HT-29 (cell line): ENCODE measurements at places on chromosomes 12 and 14.

DNA sequence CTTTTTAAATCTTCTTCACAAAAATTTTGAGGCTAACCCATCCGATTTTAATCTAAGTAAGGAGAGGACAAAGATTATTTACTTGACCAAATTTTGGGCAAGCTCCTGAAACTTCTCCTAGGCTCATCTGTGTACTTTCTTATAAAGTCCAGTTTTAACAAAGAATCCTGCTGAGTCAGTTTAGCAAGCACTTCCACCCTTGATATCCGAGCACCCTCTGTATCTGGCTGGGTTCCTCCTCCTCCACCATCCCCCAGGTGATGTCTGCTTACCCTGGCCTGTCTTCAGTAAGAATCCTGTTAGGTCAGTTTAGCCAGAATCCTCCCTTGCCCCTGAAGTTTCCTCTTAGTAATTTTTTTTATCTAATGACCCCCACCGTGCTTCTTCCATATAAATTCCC is 140.5 kb downstream of the PHLDA1 start:
- DNase-seq = peak; percentile 26

- DNase-seq = no peak
These were observed 1501.8 kb downstream of the AACS start for GRCh38 chr12:126567016-126567415.

DNA sequence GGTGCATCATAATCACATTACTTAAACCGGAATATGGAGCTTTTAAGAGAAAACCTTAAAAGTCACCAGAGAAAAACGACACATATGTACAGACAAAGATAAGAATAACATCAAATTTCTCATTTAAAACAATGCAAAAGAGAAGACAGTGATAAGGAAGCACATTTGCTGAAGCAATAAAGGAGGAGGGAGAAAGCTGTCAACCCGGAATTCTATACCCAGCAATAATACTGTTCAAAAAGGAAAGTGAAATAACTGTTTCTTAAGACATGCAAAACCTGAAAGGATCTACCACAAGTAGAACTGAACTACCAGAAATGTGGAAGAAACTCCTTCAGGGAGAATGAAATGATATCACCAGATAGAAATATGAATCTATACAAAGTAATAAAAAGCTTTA is 15.4 kb downstream of the SLC6A13 start:
- no peak for DNase-seq

GRCh38 chr12:63151623-63152320 is 771 bp upstream of the AVPR1A start:
- peak; percentile 45 for DNase-seq

GRCh38 chr12:127284870-127285431 is 982.0 kb upstream of the TMEM132C start:
- DNase-seq = no peak

- DNase-seq = no peak
These were observed 16.6 kb downstream of the CCND2 start for GRCh38 chr12:4289998-4290790.

- DNase-seq = no peak
These were observed 202.3 kb upstream of the G2E3 start for GRCh38 chr14:30356438-30357202.

DNA sequence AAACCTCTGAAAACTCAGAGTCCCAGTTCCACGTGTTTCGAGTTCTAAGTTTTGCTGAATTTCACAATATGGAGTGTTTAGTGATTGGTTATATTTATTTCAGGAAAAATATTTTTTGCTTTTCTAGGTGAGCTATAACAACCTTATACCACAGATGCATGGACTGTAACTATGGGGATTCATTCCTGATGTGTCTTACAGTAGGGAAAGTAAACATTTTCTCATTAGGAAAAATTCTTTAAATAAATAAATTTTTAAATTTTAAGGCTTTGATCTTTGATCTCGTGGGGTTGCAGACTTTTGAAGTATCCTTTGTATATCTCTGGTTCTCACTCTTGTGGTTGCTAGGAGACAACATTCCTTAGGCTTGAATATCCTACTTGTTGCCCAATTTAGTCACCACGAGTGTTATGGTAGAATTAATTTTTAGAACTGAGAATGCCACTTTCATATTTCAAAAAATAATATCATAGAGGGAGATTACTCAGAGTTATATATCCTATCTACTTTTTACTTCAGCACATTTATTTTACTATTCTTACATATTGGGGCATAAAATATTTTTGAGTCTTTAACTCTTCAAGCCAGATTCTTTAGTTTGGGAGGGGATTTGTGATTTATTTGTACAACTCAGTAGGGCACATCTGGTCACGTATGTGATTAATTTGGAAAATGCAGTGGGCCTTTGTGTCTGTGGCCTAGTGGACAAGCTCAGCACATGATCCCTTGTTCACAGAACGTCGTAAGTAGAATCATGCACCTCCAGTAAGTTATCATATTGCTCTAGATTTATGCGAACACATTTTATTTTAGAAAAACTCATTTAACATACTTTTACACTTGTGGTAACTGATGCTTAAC is 224.0 kb downstream of the TTC6 start:
- peak; percentile 7 for DNase-seq

GRCh38 chr14:90674043-90674670 is 142.1 kb downstream of the TTC7B start:
- no peak for DNase-seq

DNA sequence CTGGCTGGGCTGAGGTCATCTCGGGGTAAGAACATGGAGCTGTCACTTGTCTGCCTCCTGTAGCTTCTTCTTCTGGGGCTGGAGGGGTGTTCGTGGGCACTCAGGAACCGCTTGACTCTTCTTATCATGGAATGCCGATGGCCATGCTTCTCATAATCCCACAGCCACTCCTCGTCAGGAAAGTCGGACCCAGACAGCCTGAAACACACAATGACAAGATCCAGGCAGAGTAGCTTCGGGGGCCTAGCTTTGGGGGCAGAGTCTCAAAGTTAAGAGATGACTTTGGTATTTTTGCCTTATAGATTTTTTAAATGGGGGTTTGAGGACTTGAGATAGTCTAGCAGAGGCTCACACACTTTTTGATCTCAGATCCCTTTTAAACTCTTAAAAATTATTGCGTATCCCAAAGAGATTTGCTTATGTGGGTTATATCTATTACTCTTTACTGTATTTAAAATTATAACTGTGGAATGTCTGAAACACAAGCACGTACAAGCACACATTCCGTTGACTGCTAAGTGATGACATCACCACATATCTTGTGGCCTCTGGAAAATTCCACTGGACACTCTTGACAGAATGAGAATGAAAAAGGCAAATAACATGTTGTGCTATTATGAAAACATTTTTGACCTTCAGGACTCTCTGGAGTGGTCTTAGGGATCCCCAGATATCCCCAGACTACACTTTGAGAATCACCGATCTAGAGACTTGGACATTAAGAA is 43.3 kb downstream of the BEST3 start:
- no peak for DNase-seq

GRCh38 chr14:88044776-88045446 is 40.0 kb downstream of the GPR65 start:
- no peak for DNase-seq

DNA sequence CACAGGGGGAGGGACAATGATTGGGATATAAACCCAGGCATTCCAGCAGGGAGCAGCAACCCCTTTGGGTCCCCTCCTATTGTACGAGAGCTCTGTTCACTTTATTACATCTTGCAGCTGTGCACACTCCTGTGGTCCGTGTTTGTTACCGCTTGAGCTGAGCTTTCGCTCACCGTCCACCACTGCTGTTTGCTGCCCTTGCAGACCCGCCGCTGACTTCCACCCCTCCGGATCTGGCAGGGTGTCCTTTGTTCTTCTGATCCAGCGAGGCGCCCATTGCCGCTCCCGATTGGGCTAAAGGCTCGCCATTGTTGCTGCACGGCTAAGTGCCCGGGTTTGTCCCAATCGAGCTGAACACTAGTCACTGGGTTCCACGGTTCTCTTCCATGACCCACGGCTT is 64.1 kb downstream of the E2F7 start:
- DNase-seq = no peak

GRCh38 chr12:25833657-25834056 is 124.8 kb upstream of the RASSF8 start:
- DNase-seq = no peak

DNA sequence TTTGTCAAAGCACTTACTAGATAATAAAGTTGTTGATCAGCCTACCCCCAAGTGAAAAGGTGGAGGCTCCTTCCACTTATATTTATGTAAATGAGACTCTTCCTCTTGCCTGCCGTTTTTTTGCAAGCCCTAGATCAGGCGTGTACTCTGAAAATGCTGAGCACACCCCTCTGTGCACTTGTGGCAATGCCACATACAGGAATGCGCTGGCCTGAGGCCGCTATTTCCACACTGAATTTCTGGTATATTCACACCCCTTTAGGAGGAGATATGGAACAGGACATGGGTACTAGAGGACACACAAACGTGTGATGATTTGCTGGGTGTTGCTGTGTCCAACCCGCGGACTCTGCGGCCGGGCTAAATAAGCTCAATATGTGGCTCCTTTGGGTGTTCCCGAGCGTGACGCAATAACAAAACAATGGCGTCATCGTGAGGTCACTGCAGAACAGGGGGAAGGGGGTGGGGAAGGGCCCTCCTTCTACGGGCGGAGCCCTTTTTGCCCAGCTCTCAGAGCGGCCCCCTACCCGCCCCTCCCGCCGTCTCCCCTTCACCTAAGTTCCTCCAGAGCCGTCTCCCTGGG is 554 bp upstream of the TSPAN31 start:
- DNase-seq = no peak

GRCh38 chr12:30967026-30967425 is 40.5 kb downstream of the TSPAN11 start:
- no peak for DNase-seq

- DNase-seq = no peak
These were observed 14.3 kb downstream of the FAM181A start for GRCh38 chr14:93941293-93941910.

- DNase-seq = no peak
These were observed 29.3 kb upstream of the ARHGAP5 start for GRCh38 chr14:32047791-32048190.

DNA sequence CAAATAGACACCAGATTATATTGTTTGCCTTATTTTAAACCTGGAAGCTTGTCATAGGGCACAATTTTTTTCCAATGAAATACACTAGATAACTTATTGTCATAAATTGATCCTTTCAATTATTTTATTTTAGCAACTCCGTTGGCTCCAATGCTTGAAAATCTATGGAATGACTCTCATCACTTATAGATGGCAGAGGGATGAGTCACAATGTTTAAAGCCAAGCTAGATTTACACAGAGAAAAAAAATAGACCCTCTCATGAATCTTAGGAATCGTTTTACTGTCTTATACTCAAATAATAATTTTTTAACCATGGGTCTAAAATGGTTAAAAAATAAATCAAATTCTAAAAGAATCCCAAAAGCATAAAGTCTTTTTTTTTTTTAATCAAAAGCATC is 1276.6 kb upstream of the FLRT2 start:
- no peak for DNase-seq

GRCh38 chr12:108430245-108430644 is 84.8 kb upstream of the FICD start:
- DNase-seq = no peak

- no peak for DNase-seq
These were observed 31.0 kb downstream of the CCDC85C start for GRCh38 chr14:99573000-99573330.

- no peak for DNase-seq
These were observed 46.3 kb upstream of the LRTM2 start for GRCh38 chr12:1773937-1774655.

GRCh38 chr12:74449872-74450271 is 87.8 kb upstream of the ATXN7L3B start:
- DNase-seq = no peak

DNA sequence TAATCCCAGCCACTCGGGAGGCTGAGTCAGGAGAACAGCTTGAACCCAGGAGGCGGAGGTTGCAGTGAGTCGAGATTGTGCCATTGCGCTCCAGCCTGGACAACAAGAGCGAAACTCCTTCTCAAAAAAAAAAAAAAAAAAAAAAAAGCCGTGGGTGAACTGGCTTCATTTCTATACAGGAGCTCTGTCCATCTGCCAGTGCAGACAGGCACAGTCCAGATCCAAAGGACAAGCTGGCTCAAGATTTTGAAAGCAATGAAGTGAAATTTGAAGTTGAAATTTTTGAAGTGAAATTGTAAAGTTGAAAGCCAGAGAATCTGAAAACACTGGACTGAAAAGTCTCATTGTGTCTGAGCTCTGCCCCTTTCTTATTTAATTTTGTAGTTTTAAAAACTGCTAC is 134.7 kb downstream of the CALM1 start:
- no peak for DNase-seq

DNA sequence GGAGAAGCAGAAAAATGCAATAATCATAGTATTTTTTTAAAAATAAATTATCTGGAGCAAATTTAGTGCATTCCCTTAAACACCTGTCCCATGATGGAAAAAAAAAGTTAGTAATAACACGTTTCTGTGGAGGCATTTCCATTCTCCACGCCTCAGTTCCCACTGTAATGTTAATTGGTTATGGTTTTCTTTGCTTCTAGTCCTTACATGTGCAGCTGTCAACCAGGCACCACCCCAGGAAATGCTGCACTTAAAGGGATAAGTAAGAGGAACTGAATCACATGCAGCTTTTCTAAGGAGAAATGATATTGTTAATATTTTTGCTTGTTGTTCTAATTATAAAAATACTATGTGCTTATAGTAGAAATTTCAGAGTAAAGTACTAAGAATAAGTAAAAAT is 240.3 kb downstream of the ZFP36L1 start:
- no peak for DNase-seq

DNA sequence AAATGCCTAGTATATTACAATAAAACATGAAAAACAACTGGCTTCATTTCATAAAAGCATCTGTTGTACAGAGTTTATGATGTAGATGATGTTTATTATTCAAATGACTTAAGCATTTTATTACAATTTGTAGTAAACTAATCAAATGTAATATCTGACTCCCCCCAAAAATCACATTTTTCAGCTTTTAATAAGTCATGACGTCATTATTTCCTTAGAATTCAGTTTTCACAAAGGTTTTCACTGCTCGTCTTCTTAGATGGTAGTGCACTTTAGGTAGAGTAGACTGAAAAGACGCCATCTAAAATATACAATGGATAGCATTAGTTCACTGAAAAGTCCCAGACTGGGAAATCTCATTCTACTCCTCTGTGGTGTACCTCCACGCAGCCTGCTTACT is 181.5 kb downstream of the ACSS3 start:
- DNase-seq = no peak

GRCh38 chr12:50923361-50924130 is 28.8 kb upstream of the HIGD1C start:
- no peak for DNase-seq

DNA sequence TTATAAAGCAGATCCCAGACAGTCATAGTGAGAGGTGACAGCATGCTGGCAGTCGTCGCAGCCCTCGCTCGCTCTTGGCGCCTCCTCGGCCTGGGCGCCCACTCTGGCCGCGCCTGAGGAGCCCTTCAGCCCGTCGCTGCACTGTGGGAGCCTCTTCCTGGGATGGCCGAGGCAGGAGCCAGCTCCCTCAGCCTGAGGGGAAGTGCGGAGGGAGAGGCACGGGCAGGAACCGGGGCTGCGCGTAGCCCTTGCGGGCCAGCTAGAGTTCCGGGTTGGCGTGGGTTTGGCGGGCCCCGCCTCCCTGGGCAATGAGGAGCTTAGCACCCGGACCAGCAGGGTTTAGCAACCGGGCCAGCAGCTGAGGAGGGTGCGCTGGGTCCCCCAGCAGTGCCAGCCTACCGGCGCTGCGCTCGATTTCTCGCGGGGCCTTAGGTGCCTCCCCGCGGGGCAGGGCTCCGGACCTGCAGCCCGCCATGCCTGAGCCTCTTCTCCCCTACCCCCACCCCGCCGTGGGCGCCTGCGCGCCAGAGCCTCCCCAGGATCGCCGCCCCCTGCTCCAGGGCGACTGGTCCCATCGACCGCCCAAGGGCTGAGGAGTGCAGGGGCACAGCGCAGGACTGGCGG is 451.2 kb upstream of the DCN start:
- DNase-seq = no peak
